ENCODE measurements at places on chromosomes 4 and X. TPM values are rescaled to one million over a fixed set of nuclear protein-coding genes. Genes with fewer than 3 reads are reported as not detected.

RHOXF2B gene
- not detected for total RNA-seq

CLDN34 gene
- total RNA-seq, result not detected

RHOXF2 gene
- not detected for total RNA-seq

GRPR gene
- total RNA-seq, result not detected

NSG1 gene
- total RNA-seq, result not detected

FGF2 gene
- 42.9 TPM for total RNA-seq

USP26 gene
- not detected for total RNA-seq

CABS1 gene
- total RNA-seq, result not detected

SSR4 gene
- total RNA-seq, result 225 TPM

TAF7L gene
- 0.08 TPM for total RNA-seq

NR0B1 gene
- 12.5 TPM for total RNA-seq

TMEM271 gene
- not detected for total RNA-seq

GLRA2 gene
- not detected for total RNA-seq

C4orf50 gene
- total RNA-seq, result not detected

ERAS gene
- not detected for total RNA-seq

MAGEA3 gene
- total RNA-seq, result not detected

TCEAL3 gene
- total RNA-seq, result 30.5 TPM

All from SJSA1 (cell line).